Calu3 (cell line): ENCODE measurements at places on chromosomes 2 and 18. TPM values are rescaled to one million over a fixed set of nuclear protein-coding genes. Genes with fewer than 3 reads are reported as not detected.

SLC25A52 gene
- not detected in 2 replicates for total RNA-seq

- DNase-seq = peak; percentile 23
These were observed 480.8 kb upstream of the KLHL29 start for GRCh38 chr2:22904126-22904684.

- DNase-seq = no peak
These were observed 162.3 kb upstream of the TMEM200C start for GRCh38 chr18:6057604-6058003.

DNA sequence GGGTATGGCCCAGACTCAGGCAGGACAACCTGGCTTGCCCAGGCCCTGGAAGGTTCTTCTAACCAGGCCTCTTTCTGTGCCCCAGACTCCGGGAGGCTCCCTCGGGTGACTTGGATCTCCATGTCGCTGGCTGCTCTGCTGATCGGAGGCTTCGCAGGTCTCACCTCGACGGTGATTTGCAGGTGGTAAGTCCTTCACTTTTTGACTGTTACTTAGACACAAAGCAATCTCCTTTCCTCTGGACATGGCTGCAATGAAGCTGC lies 103.5 kb downstream of the TPO start:
- DNase-seq = no peak

CCL20 gene
- 25.4 and 39.9 TPM in 2 replicates for total RNA-seq

ANKRD62 gene
- not detected in 2 replicates for total RNA-seq

UXS1 gene
- total RNA-seq = 71.1 and 87.7 TPM in 2 replicates

DNA sequence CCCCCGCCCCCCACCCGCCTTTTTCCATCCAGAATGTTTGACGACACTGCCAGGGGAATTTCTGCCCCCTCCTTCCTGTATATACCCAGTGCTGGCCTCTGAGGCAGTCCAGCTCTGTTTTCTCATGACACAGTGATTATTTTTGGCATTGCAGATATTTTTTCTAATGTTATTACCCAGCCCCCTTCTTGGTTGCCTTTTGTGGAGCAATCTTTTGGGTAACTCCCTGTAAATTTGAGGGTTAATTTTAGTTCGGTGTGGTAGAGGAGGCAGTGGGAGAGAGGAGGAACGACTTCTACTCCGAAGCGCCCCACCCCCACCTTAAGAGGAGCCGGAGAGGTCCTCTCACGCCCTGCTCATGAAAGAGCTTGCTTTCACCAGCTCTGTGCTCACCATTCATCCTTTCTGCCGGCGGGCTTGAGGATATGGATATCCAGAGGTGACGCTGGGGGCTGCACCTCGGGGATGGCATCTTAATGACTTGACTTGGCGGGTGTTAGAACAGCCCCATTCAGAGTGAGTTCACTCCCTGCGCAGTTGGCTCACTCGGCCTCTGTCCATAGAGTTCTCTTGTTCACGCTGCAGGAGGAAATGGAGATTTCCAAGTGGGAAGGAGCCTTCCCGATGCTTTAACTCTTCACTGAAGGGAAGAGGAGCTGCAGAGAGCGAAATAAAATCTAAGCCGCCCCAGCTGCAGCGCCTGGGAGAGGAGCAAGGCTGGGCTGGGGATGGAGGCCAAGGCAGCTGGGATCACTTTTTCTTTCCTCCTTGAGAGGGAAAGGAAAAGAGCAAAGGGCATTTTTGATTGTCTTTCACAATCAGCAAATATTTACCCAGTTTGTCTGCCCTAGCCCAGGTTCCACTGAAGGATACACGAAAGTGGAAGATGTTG lies 38.4 kb downstream of the EPAS1 start:
- DNase-seq = peak; percentile 17

- DNase-seq = peak; percentile 18
These were observed 495 bp upstream of the GULP1 start for GRCh38 chr2:188291142-188291616.

GRCh38 chr2:176817061-176817565 lies 395.5 kb upstream of the HNRNPA3 start:
- DNase-seq = peak; percentile 30

DNA sequence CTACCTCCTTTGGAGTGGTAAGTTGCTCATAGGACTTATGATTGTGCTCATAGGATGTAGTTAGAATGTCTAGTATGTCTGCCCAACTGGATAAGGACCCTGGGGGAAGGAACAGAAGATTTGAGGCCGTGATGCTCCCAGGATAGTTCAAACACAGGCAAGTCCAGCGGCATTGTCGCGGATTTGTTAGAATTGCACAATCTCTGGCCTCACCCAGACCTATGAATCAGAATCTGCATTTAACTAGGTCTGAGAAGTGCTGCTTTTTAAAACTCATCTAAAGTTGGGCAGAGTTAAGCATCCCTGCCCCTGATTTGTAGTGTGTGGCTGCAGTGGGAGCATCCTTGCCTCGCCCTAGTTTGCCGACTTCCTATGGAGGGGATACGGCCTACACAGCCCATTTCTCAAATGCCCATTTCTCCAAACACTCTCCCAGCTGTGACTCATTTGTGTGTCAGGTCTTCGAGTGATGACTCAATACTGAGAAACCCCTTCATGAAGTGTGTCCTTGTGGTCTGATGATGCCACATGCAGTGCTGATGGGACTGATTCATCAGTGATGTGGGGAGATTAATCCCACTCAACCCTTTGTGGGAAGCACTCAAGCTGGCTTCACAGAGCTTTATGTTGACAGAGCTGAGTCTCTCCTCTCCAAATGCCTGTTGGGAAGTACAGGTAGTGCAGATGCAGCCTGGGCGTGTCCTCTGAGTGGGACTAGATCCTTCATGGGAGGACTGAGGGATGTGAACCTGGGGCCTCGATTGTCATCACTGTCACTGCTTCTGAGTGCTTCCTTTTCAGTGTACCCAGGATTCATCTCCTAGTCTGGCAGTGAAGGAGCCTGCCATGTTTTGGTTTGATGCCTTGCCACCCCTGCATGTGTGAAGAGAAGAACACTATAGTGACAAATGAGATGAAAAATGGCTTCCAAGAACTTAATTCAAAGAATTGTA lies 18.7 kb downstream of the SMIM21 start:
- peak; percentile 4 for DNase-seq

GRCh38 chr2:12819103-12819475 lies 102.4 kb downstream of the TRIB2 start:
- DNase-seq = peak; percentile 16

DNA sequence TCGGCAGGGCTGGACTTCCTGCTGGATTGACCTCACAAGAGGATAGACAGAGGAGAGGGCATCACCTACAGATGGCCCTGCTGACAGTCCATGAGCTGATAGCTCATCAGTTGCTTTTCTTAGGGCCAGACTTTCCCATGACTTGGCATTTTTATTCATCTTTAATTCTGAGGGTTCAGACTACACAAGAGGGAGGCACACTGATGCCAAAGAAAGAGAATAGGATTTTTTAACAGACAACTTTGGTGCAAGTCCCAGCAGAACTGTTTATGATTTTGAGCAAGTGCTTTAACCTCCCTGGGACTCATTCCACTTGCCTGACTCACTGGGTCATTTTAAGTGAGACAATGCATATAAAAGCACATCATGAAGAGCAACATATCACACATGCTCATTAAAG lies 299.2 kb downstream of the INSIG2 start:
- no peak for DNase-seq

DNA sequence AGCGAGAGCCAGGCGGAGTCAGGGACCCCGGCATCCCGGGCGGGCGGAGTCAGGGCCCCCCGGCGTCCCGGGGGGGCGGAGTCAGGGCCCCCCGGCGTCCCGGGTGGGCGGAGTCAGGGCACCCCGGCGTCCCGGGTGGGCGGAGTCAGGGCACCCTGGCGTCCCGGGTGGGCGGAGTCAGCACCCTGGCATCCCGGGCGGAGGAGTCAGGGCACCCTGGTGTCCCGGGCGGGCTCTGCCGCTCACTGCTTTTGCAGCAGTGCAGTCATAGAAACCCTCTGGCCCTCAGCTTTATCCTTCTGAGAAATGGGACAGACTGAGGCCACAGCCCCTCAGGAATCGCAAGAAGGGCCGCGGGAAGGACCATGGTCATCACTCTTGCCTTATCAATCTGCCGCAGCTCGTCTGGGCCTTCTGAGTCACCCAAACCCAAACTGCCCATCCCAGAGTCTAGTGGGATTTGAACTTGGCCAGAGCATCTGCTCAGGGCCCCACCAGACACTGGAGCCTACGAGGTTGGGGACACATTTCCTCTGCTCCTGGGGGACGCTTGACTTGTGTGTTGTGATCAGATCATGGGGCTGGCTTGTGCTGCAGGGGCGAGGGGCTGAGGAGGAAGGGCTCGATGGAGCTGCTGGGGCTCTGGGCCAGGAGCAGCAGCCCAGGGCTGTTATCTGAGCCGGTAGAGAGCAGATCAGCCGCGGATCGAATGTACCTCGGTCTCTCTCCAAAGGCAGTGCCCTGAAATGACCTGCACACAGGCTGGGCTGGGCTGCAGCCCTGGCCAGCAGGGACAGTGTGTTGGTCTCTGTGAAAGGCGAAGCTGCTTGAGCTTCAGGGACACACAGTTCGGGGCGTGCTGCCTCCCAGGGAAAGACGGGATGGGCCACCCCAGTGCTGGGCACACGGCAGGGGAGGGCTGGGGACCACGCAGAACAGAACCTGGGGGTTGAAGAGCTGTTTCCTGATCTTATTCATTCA lies 290.1 kb upstream of the HDAC4 start:
- no peak for DNase-seq

C2orf78 gene
- total RNA-seq = not detected in 2 replicates

- DNase-seq = no peak
These were observed 212.8 kb downstream of the BCL2 start for GRCh38 chr18:63106727-63107126.

- peak; percentile 81 for DNase-seq
These were observed 126.6 kb upstream of the PPP1CB start for GRCh38 chr2:28624793-28625701.

DNA sequence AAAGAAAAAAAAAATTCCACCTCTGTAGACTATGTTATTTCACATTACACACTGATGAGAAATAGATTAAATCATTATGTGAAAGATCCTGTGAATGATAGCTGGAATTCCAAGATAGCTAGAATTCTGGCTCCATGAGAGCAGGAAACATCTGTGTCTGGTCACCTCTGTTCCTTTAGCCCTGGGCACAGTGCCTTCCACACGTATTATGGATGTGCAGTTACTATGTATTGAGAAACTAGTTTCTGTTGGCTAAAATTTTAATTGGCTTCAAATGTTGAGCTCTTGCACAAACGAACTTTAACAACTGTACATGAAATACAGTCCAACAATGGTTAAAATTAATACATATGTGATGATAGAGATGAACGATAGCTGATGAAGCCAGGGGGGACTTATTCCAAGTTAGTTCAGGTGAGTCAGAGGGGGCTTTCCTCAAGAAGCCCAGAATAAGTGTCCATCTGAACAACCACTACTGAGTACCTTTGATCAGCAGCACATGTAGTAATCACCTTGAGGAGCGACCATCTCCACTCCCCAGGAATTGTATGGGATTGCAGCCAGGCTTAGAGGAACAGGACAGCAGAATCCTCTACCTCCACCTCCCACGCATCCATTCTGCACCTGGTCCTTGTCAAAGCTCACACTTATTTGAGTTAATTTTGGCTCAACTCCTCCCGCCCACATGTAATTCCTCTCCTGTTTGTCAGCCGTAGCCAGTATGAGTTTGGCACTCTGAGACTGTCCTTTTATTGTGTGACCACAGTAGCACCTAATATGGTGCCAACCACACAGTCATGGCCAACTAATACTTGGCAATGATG lies 68.6 kb downstream of the NABP1 start:
- no peak for DNase-seq

- DNase-seq = no peak
These were observed 100.2 kb upstream of the SNTG2 start for GRCh38 chr2:850429-850828.

DNA sequence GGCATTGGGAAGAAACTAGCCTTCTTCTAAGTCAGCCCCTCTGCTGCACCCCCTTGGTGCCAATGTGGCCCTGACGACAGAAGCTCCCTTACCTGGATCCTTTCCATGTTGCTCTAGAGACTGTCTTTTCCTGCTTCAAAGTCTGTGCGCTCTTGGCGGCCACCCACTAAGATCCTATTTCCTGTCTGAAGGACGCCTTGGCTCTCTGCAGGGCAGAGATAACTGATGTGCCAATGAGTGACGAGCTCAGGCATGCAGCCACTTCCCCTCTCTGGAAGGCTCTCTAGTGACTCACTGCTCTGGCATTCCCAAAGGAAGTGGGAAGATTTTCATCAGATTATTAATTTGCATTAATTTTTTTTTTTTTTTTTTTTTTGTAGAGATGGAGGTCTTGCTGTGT lies 273.5 kb downstream of the CDH20 start:
- peak; percentile 49 for DNase-seq

GRCh38 chr2:97673915-97674283 lies 4.4 kb downstream of the C2orf92 start:
- DNase-seq = no peak

DNA sequence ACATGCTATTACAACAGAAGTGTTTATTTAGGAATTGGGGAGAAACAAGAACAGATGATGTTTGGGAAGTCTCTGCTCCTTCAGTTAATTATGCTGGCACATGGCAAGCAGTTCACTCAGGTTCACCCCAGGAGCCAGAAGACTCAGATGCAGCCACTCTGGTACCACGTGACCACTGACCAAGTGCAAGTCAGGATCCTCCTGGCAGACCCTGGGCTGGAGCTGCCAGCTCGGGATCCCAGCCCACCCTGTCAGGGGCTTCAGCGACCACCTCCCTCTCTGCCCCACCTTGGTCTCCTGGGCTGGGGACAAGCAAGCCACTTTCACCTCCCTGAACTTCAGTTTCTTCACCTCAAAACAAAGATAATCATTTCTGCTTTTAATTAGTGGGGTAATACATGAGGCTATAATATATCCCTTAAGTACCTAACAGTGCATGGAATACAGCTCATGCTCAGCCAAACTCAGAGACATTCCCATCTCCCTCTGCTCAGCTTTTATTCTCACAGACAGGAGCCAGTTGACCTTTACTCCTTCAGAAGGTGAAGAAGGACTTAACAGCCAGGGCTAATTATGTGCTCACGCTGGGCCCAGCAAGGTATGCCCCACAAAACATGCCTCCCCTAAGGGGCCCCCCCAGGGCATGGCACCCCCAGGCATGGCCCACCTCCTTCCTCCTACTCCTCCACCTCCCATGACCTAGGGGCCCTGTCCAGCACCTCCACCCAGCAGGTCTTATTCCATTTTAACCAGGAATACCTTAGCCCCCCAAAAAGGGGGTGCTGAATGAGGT lies 11.8 kb downstream of the CRACDL start:
- no peak for DNase-seq

EML6 gene
- 0.45 and 1.1 TPM in 2 replicates for total RNA-seq

TBR1 gene
- 0.07 and 0.34 TPM in 2 replicates for total RNA-seq

DNA sequence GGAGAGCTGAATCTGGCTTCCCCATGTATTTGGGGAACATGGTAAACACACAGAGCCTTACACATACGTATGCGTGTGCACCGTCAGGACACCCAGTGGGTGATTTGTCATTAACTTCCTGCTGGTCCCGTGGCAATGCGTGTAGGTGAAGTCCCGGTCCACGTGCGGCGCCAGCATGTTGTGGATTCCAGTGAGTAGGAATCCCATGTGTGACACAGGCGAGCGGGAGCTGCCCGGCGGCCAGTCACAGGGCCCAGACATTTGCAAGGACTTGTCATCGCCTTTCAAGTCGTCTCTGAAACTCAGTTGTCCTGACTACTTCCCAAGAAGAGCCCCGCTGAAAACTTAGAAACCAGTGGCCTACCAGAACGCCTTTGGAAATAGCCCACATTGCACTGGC lies 102.0 kb downstream of the RNF144A start:
- no peak for DNase-seq
